IMR-90 (cell line): ENCODE measurements at places on chromosomes 5 and 9.

DNA sequence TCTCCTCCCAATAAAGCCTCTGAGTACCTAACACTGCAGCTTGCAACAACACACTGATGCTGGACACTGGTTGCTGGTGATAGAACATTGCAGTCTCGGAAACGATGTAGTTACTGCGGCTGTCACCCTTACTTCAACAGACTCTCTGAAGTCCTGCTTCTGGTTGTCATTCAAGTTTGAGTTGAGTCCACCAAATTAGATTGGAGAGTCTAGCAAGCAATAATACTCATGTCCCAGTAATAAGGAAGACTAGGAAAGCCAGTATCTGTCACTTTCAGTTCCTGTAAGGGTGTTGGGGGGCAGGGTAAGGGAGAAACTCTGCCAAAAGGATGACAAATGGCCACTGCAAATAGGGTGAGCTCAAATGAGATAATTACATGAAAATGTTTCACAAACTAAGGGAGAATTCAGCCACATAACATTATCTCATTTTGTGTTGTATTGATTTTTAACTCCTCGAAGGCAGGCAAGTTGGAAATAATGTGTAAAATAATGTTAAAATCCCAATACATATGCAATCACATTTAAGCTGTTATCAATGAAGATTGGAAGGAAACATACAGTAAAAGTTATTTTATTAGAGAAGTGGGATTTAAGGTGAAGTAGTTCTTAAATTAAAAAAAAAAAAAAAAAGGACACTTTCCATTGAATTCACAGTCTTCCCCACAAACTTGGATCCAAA lies 849 bp upstream of the IFT74 start:
- DNase-seq: no peak

GRCh38 chr5:67140413-67140812 lies 56.2 kb downstream of the CD180 start:
- DNase-seq: no peak

DNA sequence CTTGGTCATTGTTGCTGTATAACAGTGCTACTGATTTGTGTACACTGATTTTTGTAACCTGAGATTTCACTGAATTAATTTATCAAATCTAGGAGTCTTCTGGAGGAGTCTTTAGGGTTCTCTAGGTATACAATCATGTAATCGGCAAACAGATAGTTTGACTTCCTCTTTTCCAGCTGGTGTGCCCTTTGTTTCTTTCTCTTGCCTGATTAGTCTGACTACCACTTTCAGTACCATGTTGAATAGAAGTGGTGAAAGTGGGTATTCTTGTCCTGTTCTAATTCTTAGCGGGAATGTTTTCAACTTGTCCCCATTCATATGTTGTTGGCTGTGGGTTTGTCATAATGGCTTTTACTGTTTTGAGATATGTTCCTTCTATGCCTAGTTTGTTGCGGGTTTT lies 24.7 kb upstream of the RANBP6 start:
- DNase-seq: no peak

- DNase-seq: no peak
Observed at GRCh38 chr9:652914-653313, 188.6 kb upstream of the DMRT1 start.

GRCh38 chr5:32932241-32932935 lies 221.3 kb downstream of the NPR3 start:
- DNase-seq: no peak

GRCh38 chr5:92887254-92887653 lies 693.8 kb downstream of the NR2F1-AS1 start:
- DNase-seq: no peak

DNA sequence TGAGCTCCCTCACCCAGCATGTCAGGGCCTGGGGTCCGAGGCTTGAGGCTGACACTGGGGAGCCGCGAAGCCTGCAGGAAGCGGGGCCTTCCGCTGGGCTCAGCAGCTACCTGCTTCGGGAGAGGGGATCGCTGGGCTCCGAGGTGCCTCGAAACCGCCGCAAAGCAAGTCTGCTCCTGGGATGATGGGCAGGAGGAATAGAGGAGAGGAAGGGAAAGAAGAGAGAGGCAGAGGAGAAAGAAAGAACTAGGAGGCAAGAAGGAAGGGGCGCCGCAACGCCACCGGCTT lies 1.5 kb upstream of the PRDM12 start:
- no peak for DNase-seq

DNA sequence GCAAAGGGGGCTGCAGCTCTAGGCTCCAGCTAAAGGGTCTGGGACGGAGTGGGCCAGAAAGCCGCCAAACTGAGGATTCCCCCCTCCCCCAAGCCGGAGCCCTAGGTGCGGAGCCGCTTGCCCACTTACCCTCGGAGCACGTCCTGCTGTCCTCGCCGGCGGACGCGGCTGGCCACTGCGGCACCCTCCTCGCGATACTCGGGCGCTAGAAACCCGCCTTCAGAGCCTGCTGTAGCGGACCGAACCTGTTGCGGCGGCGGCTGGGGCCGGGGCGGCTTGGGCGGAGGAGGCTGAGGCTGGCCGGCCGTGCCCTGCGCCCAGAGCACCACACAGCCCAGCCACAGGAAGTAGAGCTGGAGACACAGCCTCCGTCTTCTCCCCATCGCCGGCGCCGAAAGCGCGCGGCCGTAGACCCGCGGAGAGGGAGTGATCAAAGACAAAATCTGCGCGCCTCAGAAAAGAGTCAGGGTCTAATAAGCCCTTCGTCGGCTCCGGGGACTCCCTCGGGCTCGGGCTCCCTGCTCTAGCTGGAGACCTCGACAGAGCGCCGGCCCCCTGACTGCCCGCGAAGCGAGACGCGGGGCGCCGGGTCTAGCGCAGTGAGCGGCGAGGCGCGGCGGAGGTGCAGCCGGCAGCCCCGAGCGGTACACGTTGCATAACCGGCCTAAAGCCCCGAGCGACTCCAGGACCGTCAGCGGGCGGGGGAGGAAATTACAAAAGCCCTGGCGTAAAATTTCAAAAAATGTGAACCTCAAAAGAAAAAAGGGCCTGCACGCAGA lies 635 bp downstream of the FBN2 start:
- DNase-seq: peak; percentile 55
